ENCODE measurements at places on chromosomes 5 and 9.
A peak's percentile ranks its signal among the peaks of the same experiment; 100 is the strongest.

GRCh38 chr5:132010645-132010988 lies 841 bp downstream of the ACSL6 start:
- no peak for DNase-seq

- peak; percentile 74 for DNase-seq
Observed at GRCh38 chr9:127970401-127971313, 10.1 kb downstream of the EEIG1 start.

DNA sequence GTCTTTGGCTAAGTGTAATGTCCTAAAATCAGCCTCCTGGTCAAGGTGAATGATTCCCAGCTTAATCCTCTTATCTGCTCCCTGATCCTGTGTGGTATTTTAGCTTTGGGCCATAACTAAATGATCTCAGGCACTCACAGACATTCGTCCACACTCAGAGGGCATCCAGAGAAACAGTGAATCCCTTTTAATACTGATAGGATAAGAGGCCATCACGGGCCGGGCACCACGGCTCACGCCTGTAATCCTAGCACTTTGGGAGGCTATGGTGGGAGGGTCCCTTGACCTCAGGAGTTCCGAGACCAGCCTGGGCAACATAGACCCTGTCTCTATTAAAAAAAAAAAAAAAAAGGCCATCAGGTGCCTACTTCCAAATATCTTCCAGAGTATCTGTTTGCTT lies 6.3 kb downstream of the PDCL start:
- DNase-seq, result no peak

GRCh38 chr9:125437771-125438221 lies 176.2 kb downstream of the GAPVD1 start:
- DNase-seq, result no peak

DNA sequence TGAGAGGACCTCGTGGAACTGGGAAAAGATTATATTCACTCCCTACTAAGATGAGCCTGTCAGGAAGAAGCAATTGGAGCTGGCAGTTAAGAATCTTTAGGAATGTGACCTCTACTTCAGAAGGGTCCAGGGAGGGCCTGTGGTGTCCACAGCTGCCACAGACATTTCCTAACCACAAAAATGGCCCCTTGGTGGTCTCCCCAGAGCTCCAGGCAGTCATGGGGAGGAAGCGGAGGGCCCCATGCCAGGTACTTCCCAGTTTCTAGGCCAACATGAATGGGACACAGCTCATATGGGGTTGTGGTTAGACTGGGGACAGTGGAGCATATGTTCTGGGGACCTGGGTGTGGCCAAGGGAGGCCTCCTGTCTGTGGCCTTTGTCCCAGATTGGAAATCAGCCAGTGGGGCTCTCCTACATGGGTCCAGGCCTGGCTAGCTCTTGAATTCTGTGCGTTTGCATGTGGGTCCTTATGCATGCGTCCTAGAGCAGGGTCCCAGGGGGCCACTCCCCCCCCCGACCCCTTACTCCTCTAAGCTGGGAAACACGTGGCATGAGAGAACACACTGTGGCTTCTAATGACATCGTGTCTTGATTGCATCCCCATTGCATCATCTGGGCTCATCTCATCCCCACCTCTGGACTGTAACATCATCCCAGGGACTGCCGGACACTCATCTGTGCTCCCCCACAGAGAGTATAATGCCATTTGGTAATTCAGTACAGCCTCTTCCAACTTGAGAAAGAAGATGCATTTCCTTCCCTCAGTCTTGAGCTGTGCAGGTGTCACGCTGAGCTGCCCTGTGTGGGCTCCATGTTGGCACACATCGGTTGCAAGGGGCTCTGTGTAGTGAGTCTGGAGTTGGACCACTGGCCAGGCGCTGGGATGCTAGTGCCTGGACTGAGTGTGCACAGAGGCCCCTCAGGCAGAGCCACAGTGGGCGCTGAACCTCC lies 31.3 kb downstream of the IRF1 start:
- DNase-seq, result no peak

GRCh38 chr5:55450050-55450765 lies 84.6 kb downstream of the PLPP1 start:
- DNase-seq, result no peak

DNA sequence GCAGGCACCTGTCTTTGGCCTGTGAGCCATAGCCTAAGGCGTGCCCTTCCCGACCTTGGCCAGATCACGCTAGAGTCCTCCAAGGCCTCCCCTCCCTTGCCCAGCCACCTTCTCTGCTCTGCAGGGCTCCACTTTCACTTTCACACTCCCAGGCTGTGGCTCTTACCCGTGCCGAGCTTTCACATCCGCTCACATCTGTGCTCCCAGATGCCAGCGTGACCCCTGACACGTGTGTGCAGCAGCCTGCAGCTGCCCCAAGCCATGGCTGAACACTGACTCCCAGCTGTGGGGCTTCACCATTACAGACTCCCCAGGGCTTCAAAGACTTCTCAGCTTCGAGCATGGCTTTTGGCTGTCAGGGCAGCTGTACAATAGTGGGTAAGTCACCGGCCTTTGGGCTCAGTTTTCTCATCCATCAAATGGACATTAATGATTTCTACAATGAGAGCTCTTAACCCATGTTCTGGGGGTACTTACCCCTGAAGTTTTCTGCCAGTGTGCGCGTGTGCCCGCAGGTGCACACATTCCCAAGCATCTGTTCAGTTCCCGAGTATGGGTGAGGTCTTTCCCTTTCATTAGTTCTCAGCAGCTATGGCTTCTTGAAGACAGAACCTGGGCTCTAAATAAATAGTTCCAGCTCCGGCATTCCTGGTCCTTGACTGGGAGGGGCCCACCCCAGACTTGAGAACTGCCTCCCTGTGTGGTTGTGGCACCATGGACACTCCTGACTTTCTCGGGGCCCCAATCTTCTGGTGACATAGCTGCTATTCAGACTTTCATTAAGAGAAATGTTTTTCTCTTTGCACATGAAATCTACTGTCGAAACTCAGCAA lies 118.6 kb downstream of the RGS3 start:
- peak; percentile 77 for DNase-seq

DNA sequence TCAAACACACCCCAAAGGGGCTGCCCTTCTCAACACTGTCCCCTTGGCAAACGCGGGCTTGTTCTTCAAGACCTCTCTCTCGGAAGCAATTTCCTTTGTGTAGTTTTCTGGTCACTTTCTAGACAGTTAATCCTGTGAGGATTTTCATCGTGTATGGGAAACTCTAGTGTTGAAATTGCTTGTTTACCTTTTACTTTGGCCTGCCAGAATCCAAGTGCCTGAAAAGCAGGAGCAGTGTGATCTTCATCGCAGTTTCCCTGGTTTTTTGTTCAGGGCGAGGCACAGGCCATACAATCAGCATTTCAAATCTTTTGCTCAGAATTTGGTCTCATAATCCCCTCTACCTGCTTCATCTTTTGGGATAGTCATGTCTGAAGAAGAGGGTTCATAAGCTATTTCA lies 115.7 kb upstream of the C9orf72 start:
- no peak for DNase-seq

GRCh38 chr5:171525085-171525484 lies 105.6 kb downstream of the FGF18 start:
- no peak for DNase-seq

- no peak for DNase-seq
Observed at GRCh38 chr5:56147659-56148230, 85.4 kb downstream of the ANKRD55 start.

DNA sequence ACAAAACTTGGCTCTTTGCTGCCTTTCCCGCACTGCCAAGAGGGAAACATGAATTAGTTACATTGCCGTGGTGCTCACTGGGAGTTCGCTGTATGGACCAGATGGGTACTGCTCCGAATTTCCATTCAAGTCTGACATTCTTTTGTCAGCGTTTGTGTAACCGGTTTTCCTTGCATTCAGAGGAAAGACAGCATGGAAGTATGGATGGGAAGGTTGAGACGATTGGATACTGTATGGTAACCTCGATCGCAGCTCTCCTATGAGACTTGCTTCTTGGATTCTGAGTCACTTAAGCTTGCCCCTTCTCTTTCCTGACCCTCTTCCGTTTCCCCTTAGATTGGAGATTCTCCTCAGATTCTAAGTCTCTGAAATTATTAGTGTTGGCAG lies 625 bp upstream of the UBLCP1 start:
- DNase-seq, result no peak

DNA sequence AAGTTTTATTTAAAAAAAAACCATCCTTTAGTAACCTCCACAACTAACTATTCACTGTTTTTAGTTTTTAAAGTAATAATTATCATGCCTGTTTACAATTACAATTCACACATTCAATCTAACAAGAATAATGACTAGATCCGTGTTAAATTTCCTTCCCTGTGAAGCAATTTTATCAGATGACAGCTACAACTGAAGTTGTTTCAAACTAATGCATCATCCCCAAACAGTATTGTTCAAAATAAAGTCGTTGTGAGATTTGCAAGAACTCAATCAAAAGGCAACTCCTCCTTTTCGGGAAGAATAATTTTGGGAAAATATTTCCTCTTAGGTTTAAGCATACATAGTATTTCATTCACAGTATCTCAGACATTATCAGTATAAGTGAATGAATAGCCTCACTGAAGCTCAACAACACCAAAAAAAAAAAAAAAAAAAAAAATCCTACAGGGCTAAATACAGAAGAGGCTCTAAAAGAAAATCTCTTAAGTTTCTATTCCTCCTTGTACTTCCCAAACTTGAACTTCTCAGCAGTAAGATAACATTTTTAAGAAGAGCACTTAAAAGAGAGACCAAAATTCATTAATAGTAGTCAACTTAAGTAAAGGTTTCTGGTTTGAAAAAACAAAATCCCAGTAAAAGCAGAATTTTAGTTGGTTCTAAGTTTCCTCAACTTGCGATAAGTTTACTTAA lies 9.4 kb downstream of the C9orf72 start:
- no peak for DNase-seq

- DNase-seq, result no peak
Observed at GRCh38 chr9:120463765-120464164, 116.2 kb downstream of the CDK5RAP2 start.

GRCh38 chr5:378976-379742 lies 57.6 kb downstream of the AHRR start:
- no peak for DNase-seq

GRCh38 chr5:27682600-27682999 lies 644.2 kb upstream of the CDH9 start:
- DNase-seq, result no peak

Data from CD4-positive, alpha-beta T cell treated with Interleukin-15 for 4 hours (primary cell).